ELR (cell line): ENCODE measurements at places on chromosomes 2 and 18.

DNA sequence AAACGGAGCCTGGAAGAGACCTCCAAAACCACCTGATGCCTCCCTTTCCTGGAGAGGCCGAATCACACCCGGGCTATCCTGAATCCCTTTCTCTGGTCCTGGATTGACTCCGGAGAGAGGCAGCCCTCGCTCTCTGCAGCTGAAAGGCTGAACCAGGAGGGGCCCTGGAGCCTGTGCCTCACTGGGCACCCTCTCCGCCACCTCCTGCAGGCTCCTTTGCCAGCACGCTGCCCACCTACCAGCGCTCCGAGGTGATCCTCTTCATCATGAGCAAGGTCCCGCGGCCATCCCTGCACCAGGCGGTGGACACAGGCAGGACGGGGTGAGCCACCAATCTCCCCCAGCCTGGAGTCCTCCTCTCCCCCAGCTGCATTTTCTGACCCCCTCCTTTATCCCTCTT, 35.7 kb downstream of the POMC start:
- no peak for DNase-seq

DNA sequence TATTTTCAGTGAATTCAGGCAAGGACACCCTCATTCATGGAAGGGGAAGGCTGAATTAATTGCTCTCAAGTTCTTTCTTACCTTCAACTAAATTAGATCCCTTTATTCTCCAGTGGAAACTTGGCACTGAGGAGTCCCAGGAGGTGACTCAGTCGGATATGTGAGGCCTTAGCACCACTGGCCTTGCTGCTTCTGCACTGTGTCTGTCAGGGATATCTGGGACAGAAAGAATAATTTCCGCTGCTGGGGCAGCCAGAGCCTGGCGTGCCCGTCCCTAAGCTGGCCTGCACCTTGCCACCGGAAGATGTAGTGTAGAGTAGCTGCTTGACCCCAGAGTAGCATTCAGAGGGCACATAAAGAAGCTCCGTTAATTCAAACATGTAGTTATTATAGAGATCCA, 53.4 kb downstream of the LIMS1 start:
- peak; percentile 80 for DNase-seq

DNA sequence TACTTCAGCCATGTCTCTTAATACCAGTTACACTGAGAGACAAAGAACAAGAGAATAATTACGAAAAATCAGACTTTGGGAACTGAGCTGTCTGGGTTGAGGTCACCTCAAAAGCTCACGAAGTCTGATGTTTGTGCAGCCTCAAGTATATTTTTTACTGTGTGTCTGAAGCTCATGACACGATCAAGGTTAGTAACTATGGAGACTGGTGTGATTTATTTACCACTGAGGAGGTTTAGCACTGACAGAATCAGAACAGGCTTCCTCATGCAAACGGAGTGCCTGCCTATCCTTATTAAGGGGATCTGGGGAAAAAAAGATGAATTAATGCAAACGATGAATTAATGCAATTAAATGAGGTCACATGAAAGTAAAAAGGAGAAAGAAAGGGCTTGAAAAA, 61.1 kb upstream of the RAPH1 start:
- DNase-seq: no peak

- peak; percentile 84 for DNase-seq
These were observed 64.9 kb upstream of the WIPF1 start for GRCh38 chr2:174662459-174662858.

DNA sequence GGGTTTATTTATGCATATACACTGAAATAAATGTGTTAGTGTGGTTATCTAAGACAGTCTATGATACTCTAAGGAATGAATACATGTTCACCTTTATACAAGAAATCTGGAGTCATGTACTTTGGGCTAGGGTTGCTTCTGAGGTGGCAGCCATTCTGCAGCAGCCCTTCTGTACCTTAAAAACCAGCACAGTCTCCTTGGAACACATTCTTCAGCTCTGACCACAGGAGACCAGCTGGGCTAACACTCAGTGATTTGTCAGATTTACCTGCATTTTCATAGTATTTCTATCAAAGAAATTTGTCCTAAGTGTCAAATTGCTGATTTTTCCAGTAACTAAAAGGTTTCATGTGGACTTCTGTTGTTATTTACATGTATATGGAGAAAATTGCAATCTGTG, 167.7 kb downstream of the CAMKMT start:
- DNase-seq: peak; percentile 13

DNA sequence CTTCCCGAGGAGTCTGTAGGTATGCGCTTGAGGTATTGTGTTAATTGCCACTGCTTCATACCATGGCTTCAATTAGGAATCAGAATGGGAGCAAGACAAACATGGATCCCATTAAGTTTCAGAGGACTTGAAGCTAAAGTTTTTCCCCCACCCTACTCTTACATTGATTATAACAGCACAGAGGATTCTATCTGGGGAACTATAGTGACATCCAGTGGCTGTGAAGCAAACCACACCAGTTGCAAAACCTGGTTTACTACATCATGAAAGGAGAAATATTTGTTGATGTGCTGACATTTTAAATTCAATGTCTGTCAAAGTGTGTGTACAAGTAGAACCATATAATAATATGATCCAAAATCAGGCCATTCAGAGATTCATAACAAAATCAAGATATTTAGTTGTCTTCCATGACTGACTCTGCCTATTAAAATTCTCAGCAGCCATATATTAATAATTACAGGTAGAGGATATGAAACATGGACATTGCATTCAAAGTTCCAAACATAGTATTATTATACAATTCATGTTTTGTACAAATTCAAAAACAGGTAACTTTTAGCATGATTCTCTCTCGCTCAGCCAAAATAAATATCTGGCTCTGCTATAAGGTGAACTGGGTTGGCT, 82.9 kb downstream of the GRB14 start:
- peak; percentile 61 for DNase-seq
